ENCODE measurements at places on chromosomes 5 and 9.

DNA sequence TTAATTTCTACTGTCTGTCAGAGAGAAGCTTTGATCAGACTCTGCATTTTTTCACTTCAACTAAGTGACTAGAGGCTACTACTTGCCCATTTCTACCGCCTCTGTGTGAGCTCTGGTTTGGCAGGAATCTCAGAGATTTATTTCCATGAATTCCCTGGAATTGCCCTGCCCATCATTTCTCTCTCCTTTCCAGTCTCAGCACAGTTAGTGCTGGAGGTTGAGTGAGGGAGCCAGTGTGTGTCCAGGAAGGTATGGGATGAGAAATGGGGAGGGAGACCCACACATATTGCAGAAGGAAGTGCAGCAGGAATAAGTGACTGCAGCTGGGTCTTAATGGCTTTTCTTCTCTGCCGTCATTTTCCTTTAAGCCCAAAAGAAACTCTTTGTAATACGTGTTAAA, 443.1 kb upstream of the ZNF462 start:
- DNase-seq = no peak

DNA sequence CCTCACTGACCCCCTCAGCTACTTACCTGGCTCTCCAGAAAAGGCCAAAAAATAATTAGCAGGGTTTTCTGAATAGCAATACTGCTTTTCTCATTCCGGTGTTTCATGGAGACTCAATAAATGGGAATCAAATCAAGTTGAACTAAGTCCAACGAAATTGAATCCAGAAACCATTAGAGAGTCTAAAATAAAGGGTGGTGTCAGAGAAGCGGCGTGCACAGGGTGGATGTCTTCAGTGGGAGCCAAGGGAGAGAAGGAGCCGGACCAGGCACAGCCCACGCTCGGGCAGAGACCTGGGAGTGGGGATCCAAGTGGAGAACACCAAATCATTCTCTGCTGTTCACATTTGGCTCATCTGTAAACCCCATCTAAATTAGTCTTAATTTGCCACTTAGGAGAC, 40.2 kb upstream of the WWC1 start:
- DNase-seq = no peak

DNA sequence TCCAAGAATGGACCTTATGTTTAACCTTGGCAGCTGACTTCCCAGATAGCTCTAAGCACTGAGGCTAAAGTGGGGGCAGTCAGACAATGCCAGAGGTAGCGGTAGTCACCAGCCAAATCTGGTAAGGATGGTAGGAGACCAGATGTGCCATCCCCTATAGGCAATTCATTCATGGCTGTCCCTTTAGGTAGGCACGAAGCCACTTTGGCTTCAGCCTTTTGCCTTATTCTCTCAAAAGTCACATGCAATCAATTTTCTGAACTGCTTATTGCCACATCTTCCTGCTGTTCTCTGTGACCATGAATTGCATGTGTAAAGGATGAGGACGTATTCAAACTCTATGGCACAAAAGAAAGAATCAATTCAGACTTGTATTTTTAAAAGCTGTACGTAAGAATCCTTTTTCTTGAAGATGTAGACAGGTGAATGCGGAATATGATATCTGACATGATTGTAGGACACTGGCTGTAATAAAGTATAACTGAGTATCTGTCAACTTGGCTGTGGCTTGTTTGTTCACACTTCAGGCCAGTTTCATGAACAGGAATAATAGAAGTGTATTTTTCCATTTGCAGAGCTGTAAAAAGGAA, 611.7 kb downstream of the NR2F1-AS1 start:
- no peak for DNase-seq

- DNase-seq = no peak
Observed at GRCh38 chr5:15483351-15484097, 16.5 kb upstream of the FBXL7 start.

- DNase-seq = no peak
Observed at GRCh38 chr9:126615245-126615790, 1.6 kb downstream of the LMX1B start.
